ENCODE measurements at places on chromosomes 13 and 19.

DNA sequence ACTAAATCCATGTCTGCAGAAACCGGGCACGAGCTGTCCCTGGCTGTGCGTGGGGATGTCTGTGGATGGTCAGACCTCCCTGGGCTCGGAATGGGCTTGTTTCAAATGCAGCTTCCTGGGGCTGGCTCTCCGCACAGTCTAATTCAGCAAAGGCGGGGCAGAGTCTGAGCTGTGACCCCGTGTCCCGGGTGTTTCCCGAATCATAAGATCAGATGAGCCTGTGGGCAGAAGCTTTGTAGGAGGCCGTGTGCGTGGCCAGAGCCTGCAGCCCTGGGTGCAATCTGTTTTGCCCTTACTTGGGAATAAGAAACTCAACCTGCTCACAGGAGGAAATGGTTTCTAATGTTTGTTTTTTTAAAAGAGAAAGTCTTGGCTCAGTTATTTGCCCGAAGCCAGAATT is 13.9 kb upstream of the GNA11 start:
- no peak for DNase-seq

DNA sequence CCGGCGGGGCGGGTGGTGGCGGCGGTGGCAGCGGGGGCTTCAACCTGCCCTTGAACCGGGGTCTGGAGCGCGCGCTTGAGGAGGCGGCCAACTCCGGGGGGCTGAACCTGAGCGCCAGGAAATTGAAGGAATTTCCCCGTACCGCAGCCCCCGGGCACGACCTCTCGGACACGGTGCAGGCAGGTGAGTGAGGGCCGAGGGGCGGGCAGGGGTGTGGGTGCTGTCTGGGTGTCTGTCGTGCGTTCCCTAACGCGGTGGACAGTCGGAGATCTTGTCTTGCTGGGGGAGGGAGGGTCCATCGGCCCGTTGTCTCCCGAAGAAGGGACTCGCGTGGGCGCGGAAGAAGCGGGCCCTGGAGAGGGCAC is 533 bp downstream of the LRCH1 start:
- no peak for DNase-seq

DNA sequence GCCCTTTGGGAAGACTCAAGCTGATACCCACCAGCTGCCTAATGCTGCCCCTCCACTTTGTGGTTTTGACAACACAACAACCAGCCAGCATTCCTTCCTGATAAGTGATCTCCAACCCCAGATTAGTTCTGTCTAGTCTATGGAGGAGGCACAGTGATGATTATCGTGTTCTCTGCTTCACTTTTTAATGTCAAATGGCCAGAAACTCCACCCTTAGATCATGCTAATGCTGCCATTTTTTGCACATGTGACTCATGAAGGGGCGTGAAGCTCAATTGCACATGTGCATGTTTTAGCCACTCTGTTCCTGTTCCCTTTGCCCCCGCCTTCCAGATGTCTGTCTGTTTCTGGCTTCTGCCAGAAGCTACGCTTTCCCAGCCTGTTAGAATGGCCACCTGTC is 199.8 kb downstream of the COG6 start:
- DNase-seq: no peak

DNA sequence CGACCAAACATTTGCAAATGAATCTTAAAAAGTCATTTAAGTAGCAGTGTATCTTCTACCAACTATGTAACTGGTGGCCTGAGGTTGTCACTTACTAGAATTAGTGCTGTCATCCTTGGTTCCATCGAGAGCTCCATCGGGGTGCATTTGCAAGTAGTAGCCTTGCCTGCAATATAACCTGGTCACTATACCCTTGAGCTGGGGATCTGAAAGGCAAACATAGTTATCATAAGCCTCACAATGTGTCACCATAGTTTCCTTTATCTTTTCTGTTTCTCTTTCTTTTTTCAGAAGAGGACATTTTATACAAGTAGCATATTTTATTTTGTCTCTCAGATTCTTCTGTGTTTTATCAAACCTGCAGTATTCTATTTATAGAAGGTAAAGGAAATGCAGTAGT is 422.6 kb downstream of the ITGBL1 start:
- DNase-seq: no peak

GRCh38 chr13:93882086-93882651 is 597.3 kb downstream of the DCT start:
- no peak for DNase-seq

DNA sequence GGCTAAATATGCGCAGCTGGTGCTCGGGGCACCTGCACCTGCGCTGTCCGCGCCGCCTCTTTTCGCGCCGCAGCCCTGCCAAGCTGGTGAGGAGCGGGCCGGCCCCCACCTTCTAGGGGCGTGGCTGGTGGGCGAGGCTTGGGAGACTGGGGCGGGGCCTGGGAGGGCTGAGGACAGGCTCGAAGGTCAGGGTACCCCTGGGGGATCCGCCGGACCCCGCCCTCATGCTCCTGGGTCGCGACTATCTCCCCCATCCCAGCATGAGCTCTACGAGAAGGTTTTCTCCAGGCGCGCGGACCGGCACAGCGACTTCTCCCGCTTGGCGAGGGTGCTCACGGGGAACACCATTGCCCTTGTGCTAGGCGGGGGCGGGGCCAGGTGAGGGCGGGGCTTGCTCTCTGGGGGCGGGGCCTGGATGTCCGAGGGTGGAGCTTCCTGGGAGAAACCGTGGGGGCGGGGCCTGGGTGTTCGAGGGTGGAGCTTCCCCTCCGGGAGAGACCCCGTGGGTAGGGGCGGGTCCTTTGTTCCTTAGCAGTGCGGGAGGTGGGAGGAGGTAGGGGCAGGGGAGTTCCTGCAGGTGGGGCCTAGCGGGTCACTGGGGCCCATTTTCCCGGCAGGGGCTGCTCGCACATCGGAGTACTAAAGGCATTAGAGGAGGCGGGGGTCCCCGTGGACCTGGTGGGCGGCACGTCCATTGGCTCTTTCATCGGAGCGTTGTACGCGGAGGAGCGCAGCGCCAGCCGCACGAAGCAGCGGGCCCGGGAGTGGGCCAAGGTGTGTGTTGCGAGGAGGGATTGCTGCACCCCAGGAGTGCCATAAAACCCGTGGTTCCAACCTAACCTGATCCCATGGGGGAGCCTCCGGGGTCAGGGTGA is 19.7 kb downstream of the PNPLA6 start:
- no peak for DNase-seq

GRCh38 chr13:32409561-32410421 is 18.1 kb downstream of the N4BP2L1 start:
- peak; percentile 54 for DNase-seq

GRCh38 chr19:1214862-1215731 is 9.5 kb downstream of the STK11 start:
- DNase-seq: no peak

DNA sequence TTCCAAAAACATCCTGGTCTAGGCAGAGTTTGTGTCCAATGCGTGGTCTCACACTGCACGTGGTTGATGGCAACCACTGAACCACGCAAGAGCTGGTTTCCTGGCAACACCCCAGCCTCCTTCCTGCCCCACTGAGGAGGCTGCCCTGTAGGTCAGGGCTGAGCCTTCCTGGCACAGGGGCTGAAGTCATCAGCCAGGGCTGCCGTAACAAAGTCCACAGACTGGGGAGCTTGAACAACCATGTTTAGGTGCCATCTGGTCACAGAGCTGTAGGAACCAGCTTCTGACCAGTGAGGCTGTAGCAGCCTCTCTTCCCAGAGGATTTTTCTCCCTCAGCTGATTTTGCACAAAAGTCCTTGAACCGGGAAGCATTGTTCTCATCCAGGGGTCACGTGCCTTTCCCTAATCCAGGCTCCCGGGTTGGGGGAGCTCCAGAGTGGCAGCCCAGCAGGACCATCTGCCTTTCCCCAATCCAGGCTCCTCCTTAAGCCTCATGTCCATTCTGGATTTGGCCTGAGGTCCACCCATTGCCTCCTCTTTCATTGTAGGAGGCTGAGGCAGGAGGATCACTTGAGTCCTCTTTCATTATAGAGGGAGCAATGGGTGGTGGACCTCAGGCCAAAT is 53.9 kb downstream of the CHST8 start:
- no peak for DNase-seq

GRCh38 chr13:40518481-40518882 is 148.0 kb downstream of the FOXO1 start:
- DNase-seq: no peak

DNA sequence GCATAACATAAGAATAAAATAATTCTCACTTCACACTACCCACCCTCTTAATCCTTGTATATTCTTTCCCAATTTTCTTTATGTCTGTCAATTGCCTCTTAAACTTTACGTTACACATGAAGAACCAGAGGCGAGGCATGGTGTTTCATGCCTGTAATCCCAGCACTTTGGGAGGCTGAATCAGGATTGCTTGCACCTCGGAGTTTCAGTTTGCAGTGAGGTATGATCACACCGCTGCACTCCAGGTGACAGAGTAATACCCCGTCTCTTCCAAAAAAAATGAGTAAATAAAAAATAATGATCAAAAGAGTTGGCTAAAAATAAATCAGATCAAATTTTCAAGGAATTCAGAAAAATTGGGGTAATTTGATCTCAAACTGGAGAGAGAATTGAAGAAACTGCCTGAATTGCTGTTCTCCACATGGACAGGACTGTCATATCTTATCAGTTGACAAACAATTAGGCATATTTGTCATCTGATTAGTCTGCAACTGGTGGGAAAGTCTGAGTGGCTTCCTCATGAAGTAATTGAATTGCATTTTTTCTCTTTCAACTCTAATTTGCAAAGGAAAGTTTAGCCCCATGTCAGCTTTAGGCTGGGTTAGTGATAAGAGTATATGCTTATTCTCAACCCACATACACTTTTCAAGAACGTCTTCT is 302.9 kb downstream of the ITGBL1 start:
- no peak for DNase-seq

DNA sequence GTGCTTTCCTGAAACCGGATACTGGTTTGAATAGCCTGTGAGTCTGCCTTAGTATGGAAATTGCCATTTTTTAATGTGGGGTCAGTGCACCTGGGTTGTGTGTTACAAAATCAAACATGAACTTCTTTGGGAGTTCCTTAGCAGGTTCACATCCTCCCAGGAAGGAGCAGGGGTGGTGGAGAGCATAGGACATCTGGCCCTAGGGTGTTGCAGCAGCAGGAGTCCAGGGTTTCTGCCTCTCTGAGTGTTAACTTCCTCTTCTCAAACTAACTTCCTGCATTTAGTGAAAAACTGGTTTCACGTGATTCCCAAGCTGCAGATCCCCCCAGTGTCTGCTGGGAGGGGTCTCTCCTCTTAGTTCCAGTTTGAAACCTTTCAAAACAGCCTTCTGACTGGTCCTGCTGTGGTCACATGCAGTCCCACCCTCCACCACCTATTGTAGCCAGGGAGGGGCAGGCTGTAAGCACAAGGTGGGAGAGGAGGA is 7.2 kb downstream of the RNASEH2B start:
- DNase-seq: no peak

DNA sequence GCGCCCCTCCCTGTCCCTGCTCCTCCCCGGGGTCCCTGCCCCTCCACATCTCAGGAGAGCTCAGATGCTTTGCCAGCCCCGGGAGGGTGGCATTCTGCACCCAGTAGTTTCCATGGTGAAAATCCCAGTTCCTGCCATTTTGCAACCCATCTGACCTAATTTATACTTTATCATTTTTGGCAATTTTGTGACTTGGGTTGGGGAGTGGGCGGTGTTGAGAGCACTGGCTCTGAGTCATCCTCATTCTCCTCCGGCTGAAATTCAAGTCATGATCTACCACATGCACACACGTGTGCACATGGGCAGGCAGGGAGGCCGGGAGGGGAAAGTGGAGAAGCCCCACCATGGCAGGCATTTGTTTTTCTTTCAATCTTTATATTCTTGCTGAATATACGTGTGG is 208.6 kb downstream of the URI1 start:
- DNase-seq: no peak

DNA sequence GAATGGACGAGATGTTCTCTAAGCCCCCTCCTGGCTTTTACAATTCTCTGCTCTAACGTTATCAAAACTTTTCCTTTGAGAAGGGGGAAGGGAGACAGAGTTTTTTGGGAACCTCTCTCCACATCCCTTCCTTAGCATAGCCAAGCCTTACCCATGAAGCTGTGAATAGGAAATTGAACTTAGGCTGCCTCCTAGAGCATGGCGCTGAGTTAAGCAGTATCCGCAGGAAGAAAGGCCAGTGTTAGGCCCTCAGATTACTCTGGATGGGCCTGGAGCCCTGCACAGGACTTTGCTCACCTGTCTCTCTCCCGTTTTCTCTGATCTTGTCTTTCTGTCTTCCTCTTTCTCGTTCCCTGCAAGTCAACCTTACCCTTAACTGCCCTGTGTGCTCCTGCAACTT is 39.6 kb downstream of the CYP2B6 start:
- DNase-seq: no peak

- peak; percentile 31 for DNase-seq
These were observed 1201.3 kb downstream of the EFNB2 start for GRCh38 chr13:105334211-105334610.

- no peak for DNase-seq
These were observed 190.9 kb downstream of the KLF12 start for GRCh38 chr13:73943137-73943964.

DNA sequence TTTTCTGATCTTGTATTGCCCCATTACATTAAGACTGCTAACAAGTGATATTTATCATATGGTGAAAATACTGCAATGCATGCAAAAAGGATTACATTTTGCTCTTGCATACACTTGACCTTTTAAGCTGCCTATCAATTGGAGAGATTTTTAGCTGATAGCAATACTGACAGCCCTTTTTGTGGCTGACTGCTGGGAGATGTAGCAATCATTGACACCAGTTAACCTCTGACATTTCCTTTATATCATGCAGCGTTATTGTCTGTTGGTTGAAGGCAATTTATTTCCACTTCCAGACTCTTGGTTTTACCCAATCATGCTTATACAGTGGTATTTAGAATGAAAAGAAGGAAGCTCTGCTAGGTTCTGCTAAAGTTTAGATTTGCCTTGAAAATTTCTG is 364.0 kb downstream of the LMO7 start:
- no peak for DNase-seq

DNA sequence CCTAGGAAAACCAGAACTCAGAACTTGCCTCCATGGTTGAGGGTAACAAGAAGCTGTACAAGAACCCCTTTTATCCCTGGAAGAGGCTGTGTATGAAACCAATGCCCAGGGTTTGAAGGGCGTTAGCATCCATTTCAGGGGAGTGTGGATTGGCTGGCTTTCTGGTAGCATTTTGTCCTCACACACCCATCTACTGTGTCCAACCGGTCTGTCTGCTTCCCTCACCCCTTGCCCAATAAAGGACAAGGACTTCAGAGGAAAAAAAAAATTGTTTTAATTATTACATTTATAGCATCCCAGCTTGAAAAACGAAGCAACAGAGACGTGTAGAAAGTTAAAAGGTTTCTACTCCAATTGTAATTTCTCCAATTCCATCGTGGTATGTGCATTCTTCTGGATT is 2.7 kb upstream of the CYP4F8 start:
- DNase-seq: no peak

Measured in fibroblast of skin of left biceps (primary cell).